ENCODE measurements at places on chromosomes 4 and X.

- no peak for DNase-seq
Observed at GRCh38 chr4:161680146-161680545, 483.7 kb downstream of the FSTL5 start.

DNA sequence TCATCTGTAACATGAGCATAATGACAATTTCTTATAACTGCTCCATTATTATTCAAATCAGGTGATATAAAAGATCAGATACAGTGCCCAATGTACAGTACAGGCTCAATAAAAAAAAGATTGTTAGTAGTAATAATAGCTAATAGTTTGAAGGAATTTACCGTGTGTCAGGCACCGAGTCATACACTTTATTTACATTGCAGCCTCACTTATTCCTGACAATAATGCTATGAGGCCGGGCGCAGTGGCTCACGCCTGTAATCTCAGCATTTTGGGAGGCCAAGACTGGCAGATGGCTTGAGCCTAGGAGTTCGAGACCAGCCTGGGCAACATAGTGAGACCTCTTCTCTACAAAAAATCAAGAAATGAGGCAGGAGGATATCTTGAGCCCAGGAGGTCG, 10.1 kb upstream of the MAP7D3 start:
- DNase-seq, result no peak

- DNase-seq, result no peak
Observed at GRCh38 chrX:38347136-38347535, 5.3 kb upstream of the OTC start.

DNA sequence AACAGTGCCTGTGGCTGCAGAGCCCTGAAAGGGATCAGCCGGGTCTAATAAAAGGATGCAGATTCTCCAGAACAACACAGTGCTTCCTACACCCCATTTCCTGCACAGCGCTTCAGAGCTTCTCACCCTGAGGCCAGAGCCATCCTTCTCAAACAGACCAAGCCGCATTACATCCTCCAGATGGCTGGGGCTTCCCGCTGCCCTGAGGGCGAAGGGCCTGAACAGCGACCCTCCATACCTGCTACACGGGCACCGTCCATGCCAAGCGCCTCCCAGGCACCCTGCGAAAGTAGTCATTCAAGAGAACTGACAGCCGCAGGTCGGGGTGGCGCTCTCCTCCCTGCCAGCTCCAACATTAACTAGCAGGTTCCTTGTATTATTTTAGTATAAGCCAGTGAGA, 36.5 kb downstream of the ACOX3 start:
- no peak for DNase-seq

DNA sequence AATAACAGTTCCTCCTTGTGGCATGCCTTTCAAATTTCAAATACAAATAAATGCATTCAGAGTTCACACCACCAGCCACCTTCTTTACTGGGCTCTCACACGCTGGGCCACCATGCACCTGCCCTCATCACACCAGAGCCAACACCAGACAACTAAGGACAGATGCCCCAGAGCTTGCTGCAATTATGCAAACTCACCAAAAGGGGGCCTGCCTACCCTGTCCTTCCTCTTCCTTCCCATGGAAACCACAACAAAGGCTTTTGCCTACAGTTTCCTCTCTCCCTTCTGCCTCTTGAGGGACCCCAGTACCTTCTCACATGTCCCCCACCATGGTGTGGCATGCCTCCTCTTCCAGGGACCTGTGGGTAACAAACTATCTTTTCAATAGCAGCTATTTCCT, 1333.9 kb upstream of the TENM3 start:
- peak; percentile 13 for DNase-seq

- DNase-seq, result peak; percentile 58
Observed at GRCh38 chrX:74420196-74421035, 877 bp upstream of the SLC16A2 start.

DNA sequence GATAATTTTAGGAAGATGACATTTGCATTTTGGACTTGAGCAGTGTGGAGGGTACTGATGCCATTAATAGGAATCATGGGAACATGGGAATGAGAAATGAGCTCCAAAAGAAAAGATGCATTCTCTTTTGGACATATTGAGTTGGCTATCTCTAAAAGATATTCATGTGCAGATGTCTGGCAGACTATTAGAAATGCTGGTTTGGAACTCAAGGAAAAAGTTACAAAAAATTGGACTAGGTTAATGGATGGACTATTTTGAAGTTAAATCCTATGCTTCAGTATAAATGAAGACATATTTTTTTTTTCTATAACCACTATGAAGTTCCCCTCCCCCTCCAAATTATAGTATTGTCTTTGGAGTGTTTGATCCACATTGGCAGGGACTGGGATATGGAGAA, 3.6 kb upstream of the LIMCH1 start:
- no peak for DNase-seq

- DNase-seq, result no peak
Observed at GRCh38 chr4:158315706-158316105, 105.4 kb downstream of the TMEM144 start.

DNA sequence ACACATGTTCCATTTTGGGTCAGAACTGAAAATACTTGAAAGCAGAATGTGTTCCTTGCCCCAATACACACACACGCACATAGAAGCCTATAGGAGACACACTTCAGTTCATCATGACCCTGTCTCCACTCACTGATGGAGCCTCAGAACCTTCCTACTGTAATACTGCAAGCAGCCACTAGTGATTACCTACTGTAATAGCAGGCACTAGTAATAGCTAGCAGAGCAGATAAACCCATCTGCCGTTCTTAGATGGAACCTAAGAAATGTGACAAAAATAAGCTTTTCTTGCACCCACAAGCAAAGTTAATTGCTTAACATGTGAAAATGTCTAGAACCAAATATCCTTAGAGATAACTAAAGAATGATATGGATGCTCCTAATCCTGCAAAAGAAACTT, 13.6 kb downstream of the AMTN start:
- DNase-seq, result peak; percentile 16

DNA sequence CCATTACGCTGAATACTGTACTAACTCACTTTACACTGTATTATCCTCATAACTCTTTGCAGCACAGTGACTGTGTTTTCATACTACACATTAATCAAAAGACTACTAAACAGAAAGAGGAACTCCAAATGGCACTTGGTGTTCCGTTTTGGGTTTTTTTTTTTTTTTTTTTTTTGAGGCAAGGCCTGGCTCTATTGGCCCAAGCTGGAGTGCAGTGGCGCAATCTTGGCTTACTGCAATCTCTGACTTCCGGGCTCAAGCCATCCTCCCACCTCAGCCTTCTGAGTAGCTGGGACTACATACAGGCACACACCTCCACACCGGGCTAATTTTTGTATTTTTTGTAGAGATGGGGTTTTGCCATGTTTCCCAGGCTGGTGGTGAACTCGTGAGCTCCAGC, 10.7 kb downstream of the KLHL8 start:
- DNase-seq, result no peak

GRCh38 chr4:173191623-173192041, 23.0 kb downstream of the GALNT7 start:
- DNase-seq, result no peak

DNA sequence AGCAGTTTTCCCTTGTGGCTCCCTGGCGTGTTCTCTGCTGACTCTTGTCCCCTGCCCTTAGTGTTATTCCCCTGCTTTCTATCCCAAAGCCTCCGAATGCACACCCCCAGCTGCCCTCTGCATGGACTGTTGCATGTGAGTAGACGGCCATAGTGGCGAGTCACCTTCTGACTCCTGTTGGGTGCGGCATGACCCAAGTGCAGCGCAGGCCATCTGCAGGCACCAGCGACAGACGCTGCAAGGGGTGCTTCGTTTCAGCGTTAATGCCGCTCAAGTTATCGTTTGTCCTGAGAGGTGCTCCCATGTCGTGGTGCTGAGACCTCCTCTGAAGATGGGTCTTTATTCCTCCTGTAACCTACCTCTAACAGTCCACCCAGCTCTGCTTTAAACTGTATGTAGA, 57.7 kb downstream of the NOP14 start:
- no peak for DNase-seq

DNA sequence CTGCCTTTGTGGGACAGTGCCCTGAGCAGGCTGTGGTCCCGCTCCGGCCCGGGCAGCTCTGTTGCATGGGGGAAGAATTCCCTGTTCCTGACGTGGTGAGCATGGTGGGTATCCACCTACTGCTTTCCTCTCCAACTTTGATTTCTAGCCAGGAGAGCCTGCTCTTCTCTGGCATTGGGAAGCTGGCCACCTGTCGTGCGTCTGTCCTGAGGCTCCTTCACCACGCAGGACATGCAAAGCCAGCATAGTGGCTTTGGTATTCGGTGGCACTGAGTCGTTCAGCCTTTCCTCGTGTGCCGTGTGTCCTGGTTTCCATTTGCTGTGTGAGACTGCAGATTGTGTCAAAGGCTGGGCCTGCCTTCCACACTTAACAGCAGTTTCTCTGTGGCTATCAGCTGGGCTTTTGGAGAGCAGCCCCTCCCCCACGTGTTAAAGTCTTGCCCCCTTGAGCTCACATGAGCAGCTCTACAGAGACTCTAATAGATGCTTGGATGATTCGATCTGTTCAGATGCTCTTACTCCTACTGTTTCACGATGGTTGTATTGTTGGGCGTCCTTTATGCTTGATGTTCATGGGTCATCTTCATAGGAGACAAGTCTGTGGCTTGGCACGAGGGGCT, 46.3 kb upstream of the CLCN4 start:
- DNase-seq, result no peak

GRCh38 chrX:139828033-139828432, 104.8 kb downstream of the ATP11C start:
- no peak for DNase-seq

DNA sequence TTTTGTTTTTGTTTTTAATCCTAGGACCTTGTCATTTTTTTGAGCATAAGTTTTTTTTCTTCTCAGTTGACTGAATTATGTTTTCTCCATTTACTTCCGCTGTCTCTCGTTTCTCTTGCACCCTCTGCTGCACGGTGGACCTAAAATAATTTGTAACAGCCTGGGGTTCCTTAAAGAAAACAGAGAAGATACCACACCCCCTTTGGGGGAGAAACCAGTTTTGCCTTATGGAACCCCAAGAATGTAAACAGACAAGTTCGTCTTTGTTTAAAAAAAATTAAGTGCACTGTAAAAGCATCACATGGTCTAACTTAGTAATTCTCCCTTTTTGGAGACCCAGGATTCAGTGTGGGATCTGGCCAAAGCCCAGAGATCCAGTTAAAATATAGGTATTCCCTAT, 32.8 kb upstream of the MAGEA4 start:
- DNase-seq, result no peak

- no peak for DNase-seq
Observed at GRCh38 chrX:153969125-153969903, 2.3 kb downstream of the HCFC1 start.

DNA sequence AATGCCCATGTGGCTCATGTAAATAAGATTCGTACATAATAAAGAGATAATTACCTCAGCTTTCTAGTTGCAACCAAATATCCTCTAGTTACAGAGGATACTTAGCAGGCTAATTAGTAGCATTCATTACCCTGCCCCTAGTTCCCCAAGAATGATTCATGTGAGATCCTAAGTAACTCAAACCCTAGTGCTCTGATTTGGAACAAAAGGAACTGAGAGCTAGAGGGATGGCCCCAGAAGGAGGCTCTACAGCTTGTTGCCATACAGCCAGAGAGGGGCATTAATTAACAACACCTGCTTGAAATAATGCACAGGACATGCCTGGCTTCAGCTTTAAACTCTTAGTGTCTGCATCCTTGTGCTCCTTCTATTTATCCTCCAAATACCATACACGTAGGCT, 32.6 kb upstream of the CBR4 start:
- DNase-seq, result no peak

GRCh38 chrX:10660171-10660570, 39.8 kb upstream of the MID1 start:
- DNase-seq, result no peak

GRCh38 chr4:54187148-54187547, 41.9 kb upstream of the PDGFRA start:
- no peak for DNase-seq

GRCh38 chr4:116358633-116359222, 726.6 kb downstream of the TRAM1L1 start:
- peak; percentile 60 for DNase-seq

DNA sequence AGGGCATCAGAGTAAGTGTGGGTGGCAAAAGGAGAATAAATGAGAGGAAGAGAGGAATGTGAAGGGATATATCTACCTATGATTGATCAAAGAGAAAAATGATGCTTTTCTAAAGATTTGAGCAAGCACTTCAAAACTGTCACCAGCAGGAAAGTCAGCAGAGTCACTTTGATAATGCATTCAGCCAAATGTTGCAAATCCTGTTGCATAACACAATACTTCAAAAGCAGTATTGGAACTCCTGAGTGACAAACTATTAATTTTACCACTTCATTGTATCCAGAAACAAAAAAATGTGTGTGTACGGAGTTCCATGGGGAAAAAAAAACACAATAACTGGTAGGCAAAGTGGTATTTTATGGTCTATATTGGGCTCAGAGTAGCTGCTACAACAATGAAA, 160.3 kb downstream of the EMCN start:
- DNase-seq, result no peak

GRCh38 chr4:10029403-10029802, 8.1 kb upstream of the SLC2A9 start:
- no peak for DNase-seq

GRCh38 chrX:19748896-19749680, 138.3 kb downstream of the SH3KBP1 start:
- no peak for DNase-seq

Measured in HEK293T (cell line).